ENCODE measurements at places on chromosomes 5 and 9. TPM values are rescaled to one million over a fixed set of nuclear protein-coding genes. Genes with fewer than 3 reads are reported as not detected.

Gene PCDHGA10
- 11.1 TPM for total RNA-seq

Gene LCP2
- not detected for total RNA-seq

Gene PDLIM7
- 357 TPM for total RNA-seq

Gene NR5A1
- not detected for total RNA-seq

Gene GBGT1
- 3.1 TPM for total RNA-seq

Gene TRIP13
- total RNA-seq, result 19.5 TPM

Gene PFN3
- total RNA-seq, result not detected

Gene SMIM33
- total RNA-seq, result not detected

Gene CCNI2
- total RNA-seq, result not detected

Gene PCDHA11
- not detected for total RNA-seq

- no peak overlapping the region for H3K4me3 ChIP-seq
- DNase-seq, result no peak
- H3K27ac ChIP-seq, result no peak overlapping the region
- no peaks in the 10 kb centered on the region for H3K36me3 ChIP-seq
Observed at GRCh38 chr5:522899-523440, 1.3 kb downstream of the SLC9A3 start.

- peak overlapping the region; percentile 30 for H3K4me3 ChIP-seq
- H3K4me1 ChIP-seq, result peaks cover 65% of the 10 kb centered on the region
- H3K27ac ChIP-seq, result peak overlapping the region; percentile 79
- DNase-seq, result peak; percentile 94
Observed at GRCh38 chr9:76654575-76654974, 109.7 kb upstream of the PCA3 start.

GRCh38 chr9:76161106-76161505 is 233.1 kb downstream of the RFK start:
- no peak overlapping the region for H3K27ac ChIP-seq
- peak overlapping the region; percentile 41 for H3K4me3 ChIP-seq
- H3K4me1 ChIP-seq, result peaks cover 14% of the 10 kb centered on the region
- H3K27me3 ChIP-seq, result no peaks in the 10 kb centered on the region
- no peak for DNase-seq

- peaks cover 9% of the 10 kb centered on the region for H3K4me1 ChIP-seq
- no peaks in the 10 kb centered on the region for H3K27me3 ChIP-seq
- no peak overlapping the region for H3K4me3 ChIP-seq
- no peaks in the 10 kb centered on the region for H3K36me3 ChIP-seq
- DNase-seq, result no peak
Observed at GRCh38 chr9:79352322-79352721, 219.4 kb upstream of the TLE4 start.

- no peaks in the 10 kb centered on the region for H3K36me3 ChIP-seq
- H3K27me3 ChIP-seq, result no peaks in the 10 kb centered on the region
- no peaks in the 10 kb centered on the region for H3K4me1 ChIP-seq
- H3K27ac ChIP-seq, result no peak overlapping the region
- DNase-seq, result no peak
- H3K4me3 ChIP-seq, result no peak overlapping the region
Observed at GRCh38 chr5:69149676-69150010, 17.3 kb upstream of the CCNB1 start.

GRCh38 chr5:74286734-74287695 is 353.5 kb downstream of the ENC1 start:
- no peak for DNase-seq
- no peak overlapping the region for H3K4me3 ChIP-seq
- H3K27me3 ChIP-seq, result peaks cover 16% of the 10 kb centered on the region
- no peak overlapping the region for H3K27ac ChIP-seq
- H3K4me1 ChIP-seq, result no peaks in the 10 kb centered on the region
- H3K36me3 ChIP-seq, result no peaks in the 10 kb centered on the region

DNA sequence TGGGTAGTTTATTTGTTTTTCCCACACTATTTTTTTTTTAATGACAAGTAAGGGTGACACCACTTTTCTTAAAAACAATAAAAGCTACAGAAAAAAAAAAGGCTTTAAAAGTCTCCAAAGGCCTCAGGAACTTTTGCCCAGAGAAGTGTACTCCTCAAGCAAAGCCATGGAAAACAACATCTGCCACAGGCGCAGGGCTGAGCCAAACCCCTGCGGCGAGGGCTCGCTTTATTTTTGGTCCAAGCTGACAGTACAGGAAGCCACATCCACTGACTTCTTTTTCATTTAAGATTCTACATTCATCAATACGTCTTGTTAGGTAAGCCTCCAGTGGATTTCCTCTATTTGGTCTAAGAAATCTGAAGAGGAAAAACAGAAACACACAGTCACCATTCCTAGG is 51.9 kb upstream of the IFNK start:
- no peak overlapping the region for H3K4me3 ChIP-seq
- H3K27ac ChIP-seq, result no peak overlapping the region
- H3K36me3 ChIP-seq, result no peaks in the 10 kb centered on the region

DNA sequence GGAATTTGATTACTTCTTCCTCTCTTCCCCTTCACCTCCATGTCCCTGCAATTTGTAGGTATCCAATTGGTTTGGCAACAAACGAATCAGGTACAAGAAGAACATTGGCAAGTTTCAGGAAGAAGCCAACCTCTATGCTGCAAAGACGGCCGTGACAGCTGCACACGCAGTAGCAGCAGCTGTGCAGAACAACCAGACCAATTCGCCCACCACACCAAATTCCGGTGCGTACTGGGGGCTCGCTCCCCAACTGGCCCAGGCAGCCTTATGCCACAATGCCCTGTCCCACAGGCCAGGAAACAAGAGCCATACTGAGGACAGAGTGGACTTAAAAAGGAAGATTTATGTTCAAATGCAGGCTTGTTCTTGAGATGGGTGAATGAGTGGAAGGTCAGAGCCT is 213.5 kb downstream of the PBX3 start:
- no peaks in the 10 kb centered on the region for H3K4me1 ChIP-seq
- H3K27ac ChIP-seq, result no peak overlapping the region
- H3K27me3 ChIP-seq, result no peaks in the 10 kb centered on the region
- DNase-seq, result no peak

GRCh38 chr9:126397056-126397455 is 70.4 kb downstream of the MVB12B start:
- peaks cover 6% of the 10 kb centered on the region for H3K4me1 ChIP-seq
- H3K27me3 ChIP-seq, result no peaks in the 10 kb centered on the region
- no peak overlapping the region for H3K27ac ChIP-seq
- H3K36me3 ChIP-seq, result no peaks in the 10 kb centered on the region
- DNase-seq, result no peak

GRCh38 chr5:167452136-167452535 is 839.3 kb upstream of the WWC1 start:
- no peak overlapping the region for H3K27ac ChIP-seq
- DNase-seq, result no peak
- no peak overlapping the region for H3K4me3 ChIP-seq
- H3K36me3 ChIP-seq, result no peaks in the 10 kb centered on the region

GRCh38 chr9:32867601-32868204 is 84.4 kb downstream of the TMEM215 start:
- no peak overlapping the region for H3K4me3 ChIP-seq
- no peaks in the 10 kb centered on the region for H3K36me3 ChIP-seq
- DNase-seq, result no peak
- no peaks in the 10 kb centered on the region for H3K27me3 ChIP-seq
- no peak overlapping the region for H3K27ac ChIP-seq

- H3K36me3 ChIP-seq, result no peaks in the 10 kb centered on the region
- no peak for DNase-seq
- no peak overlapping the region for H3K27ac ChIP-seq
- no peaks in the 10 kb centered on the region for H3K27me3 ChIP-seq
Observed at GRCh38 chr5:106047341-106047740, 1623.4 kb downstream of the EFNA5 start.

- H3K4me1 ChIP-seq, result no peaks in the 10 kb centered on the region
- no peaks in the 10 kb centered on the region for H3K36me3 ChIP-seq
- H3K27ac ChIP-seq, result no peak overlapping the region
- no peaks in the 10 kb centered on the region for H3K27me3 ChIP-seq
- no peak overlapping the region for H3K4me3 ChIP-seq
Observed at GRCh38 chr5:138626333-138626944, 51.2 kb upstream of the HSPA9 start.

DNA sequence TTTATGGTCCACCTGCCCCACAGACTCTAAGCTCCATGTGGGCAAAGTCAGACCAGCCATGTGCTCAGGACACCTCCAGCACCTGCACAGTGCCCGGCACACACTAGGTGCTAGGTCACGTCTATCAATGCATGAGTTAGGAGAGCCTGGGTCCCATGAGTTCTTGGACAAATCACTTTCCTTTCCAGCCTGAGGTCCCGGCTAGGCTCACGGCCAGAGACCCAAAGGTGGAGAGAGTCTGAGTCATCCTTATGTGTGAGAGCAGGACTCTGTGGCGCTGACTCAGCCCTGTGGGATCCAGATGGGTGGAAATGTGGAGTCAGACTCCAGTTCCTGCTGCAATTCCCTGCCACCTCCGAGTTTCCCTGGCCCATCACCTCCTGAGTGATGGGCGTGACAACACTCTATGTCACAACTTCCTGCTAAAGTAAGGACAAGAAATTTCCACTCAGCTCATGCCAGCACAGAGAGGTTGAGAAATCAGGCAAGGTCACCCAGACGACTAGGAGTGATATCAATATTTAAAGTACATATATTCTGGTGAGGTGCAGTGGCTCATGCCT is 2.5 kb upstream of the ST6GALNAC4 start:
- no peak overlapping the region for H3K4me3 ChIP-seq
- no peaks in the 10 kb centered on the region for H3K27me3 ChIP-seq
- H3K27ac ChIP-seq, result peak overlapping the region; percentile 94

DNA sequence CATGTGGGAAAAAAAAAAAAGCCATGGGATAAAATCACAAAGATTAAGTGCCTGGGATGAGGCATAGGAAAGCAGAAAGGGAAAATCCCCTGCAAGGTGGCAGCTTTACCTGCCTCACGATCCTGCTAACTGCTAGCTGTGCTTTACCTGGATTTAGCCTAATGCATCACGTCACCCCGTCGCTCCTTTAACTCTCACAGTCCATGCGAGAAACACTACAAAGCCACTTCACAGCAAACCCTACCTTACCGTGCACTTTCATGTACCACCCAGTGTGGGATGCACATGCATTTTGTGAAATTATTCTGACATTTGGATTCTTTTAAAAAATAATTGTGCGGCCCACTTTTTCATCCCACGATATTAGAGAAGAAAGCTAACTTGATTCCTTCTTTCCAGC is 31.0 kb downstream of the ATPSCKMT start:
- H3K27me3 ChIP-seq, result no peaks in the 10 kb centered on the region
- H3K27ac ChIP-seq, result no peak overlapping the region
- H3K4me1 ChIP-seq, result no peaks in the 10 kb centered on the region
- no peaks in the 10 kb centered on the region for H3K36me3 ChIP-seq
- no peak overlapping the region for H3K4me3 ChIP-seq

GRCh38 chr5:73830646-73831045 is 204.7 kb downstream of the ARHGEF28 start:
- H3K36me3 ChIP-seq, result no peaks in the 10 kb centered on the region
- H3K4me1 ChIP-seq, result peaks cover 21% of the 10 kb centered on the region
- no peak for DNase-seq
- no peak overlapping the region for H3K27ac ChIP-seq

- H3K4me1 ChIP-seq, result peaks cover 42% of the 10 kb centered on the region
- DNase-seq, result no peak
- H3K27me3 ChIP-seq, result no peaks in the 10 kb centered on the region
Observed at GRCh38 chr5:172426086-172426485, 28.2 kb downstream of the SH3PXD2B start.

- H3K4me3 ChIP-seq, result no peak overlapping the region
- H3K36me3 ChIP-seq, result peaks cover 41% of the 10 kb centered on the region
- H3K27ac ChIP-seq, result no peak overlapping the region
- no peak for DNase-seq
Observed at GRCh38 chr9:108882052-108882888, 20.2 kb downstream of the ACTL7A start.

GRCh38 chr9:97364769-97365490 is 47.0 kb upstream of the TDRD7 start:
- no peak overlapping the region for H3K27ac ChIP-seq
- H3K4me3 ChIP-seq, result no peak overlapping the region
- H3K27me3 ChIP-seq, result no peaks in the 10 kb centered on the region
- DNase-seq, result no peak
- no peaks in the 10 kb centered on the region for H3K4me1 ChIP-seq

DNA sequence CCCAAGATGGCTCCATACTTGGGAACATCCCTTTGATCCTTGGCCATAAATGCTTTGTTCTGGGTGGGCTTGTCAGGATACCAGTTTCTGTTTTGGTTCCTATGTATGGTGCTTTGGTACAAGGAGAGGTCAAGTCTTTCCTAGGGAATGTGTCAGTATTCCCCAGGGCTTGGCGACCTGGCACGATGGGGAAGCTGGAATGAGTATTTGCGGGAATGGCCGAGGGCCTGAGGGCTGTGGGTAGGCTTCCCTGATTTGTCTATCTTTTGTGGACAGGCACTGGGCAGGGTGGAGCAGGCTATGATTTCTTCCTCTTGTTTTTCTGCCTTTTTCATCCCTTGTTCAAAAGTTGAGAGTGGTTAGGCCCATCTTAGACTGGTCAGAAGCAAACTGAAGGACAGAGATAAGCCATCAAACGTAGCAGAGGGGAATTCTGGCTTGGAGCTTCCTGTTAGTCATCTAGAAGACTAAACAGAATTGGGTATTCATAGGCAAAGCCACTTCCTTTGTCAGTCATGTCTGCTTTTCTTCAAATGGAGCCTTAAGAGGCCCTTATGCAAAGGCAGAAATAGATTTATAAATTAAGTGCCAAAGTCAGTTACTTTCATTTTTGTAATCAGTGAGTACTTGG is 13.7 kb downstream of the DOCK2 start:
- H3K36me3 ChIP-seq, result no peaks in the 10 kb centered on the region
- DNase-seq, result peak; percentile 79
- H3K27me3 ChIP-seq, result no peaks in the 10 kb centered on the region
- peak overlapping the region; percentile 81 for H3K27ac ChIP-seq
- no peak overlapping the region for H3K4me3 ChIP-seq
- H3K4me1 ChIP-seq, result peaks cover 38% of the 10 kb centered on the region

GRCh38 chr5:122030251-122030650 is 47.8 kb downstream of the LOX start:
- H3K27ac ChIP-seq, result no peak overlapping the region
- peaks cover 13% of the 10 kb centered on the region for H3K4me1 ChIP-seq
- H3K27me3 ChIP-seq, result no peaks in the 10 kb centered on the region
- no peak for DNase-seq
- no peak overlapping the region for H3K4me3 ChIP-seq

GRCh38 chr9:128920381-128921058 is at the start of gene PHYHD1:
Gene PHYHD1 (plus strand): TSS chr9:128920982. CDS start chr9:128922324, 1,342 bp downstream.
- no peak within 1 kb of the TSS for H3K27ac ChIP-seq
- H3K4me3 ChIP-seq, result peak within 1 kb of the TSS; percentile 66
- H3K4me1 ChIP-seq, result peaks cover 21% of the 10 kb centered on the region
- H3K27me3 ChIP-seq, result no peaks in the 10 kb centered on the region
- DNase-seq, result peak; percentile 88

DNA sequence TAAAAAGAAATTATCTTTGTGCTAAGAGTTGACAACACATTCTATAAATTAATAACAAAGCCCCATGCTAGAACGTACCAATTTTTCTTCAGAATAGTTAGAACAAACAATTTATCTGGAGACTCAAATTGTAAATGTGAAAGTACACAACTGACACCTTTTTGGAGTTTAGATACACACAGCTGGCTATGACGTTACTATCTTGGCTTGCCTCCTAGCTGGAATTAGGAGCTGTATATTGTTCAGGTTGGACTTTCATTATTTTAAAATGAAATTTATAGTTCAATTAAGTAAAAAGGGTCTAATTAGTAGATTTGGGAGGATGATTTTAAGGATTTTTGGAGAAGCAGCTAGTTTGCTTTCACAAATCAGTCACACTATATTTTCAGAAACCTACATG is 393.9 kb upstream of the RIOK2 start:
- no peaks in the 10 kb centered on the region for H3K36me3 ChIP-seq
- no peak overlapping the region for H3K27ac ChIP-seq
- H3K4me3 ChIP-seq, result no peak overlapping the region
- no peaks in the 10 kb centered on the region for H3K27me3 ChIP-seq

Data from GM23248 (cell line).